Upper lobe of left lung (tissue), 6 donors: ENCODE measurements at places on chromosomes 7 and 10. TPM values are rescaled to one million over a fixed set of nuclear protein-coding genes. Genes with fewer than 3 reads are reported as not detected.

The TAS2R5 gene
- total RNA-seq, result 2.9 TPM

The TNS3 gene
- 127 TPM for total RNA-seq

GRCh38 chr7:14905764-14906163, 3.2 kb upstream of the DGKB start:
- H3K4me1 ChIP-seq, result no peaks in the 10 kb centered on the region
- H3K36me3 ChIP-seq, result no peaks in the 10 kb centered on the region
- no peak for DNase-seq
- H3K4me3 ChIP-seq, result no peak overlapping the region

GRCh38 chr7:40570223-40570622, 435.4 kb downstream of the SUGCT start:
- DNase-seq, result no peak
- no peaks in the 10 kb centered on the region for H3K27me3 ChIP-seq
- no peak overlapping the region for H3K4me3 ChIP-seq
- H3K4me1 ChIP-seq, result no peaks in the 10 kb centered on the region
- H3K36me3 ChIP-seq, result no peaks in the 10 kb centered on the region

DNA sequence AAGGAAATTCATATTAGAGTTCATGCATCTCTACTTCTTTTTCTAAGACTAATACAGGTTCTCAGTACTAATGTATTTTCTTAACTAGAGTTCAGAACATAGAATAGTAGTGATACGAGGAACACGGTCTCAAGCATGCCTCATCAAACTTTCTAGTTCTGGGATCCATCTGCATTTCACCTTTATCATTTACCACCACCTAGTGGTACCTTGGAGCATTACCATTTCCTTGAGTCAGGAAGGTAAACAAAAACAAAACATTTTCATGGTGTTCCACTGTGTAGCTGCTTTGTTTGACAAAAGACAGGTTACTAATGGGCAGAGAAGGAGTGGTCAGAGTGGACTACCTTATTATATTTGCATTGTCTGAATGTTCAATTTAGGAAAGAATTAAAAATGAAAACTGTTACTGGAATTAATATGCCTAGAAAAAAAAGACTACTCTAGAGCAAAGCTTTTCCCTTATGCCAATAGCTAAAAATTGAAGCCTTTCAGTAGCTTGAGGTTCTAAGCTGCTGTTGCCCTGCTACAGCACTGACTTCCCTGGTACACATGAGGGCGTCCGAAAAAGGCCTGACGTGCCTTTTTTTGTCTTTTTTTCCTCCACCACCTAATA, 44.5 kb downstream of the STARD3NL start:
- H3K27ac ChIP-seq, result no peak overlapping the region
- no peak overlapping the region for H3K4me3 ChIP-seq
- H3K36me3 ChIP-seq, result peaks cover 63% of the 10 kb centered on the region
- H3K4me1 ChIP-seq, result peaks cover 8% of the 10 kb centered on the region
- no peaks in the 10 kb centered on the region for H3K27me3 ChIP-seq
- DNase-seq, result no peak

DNA sequence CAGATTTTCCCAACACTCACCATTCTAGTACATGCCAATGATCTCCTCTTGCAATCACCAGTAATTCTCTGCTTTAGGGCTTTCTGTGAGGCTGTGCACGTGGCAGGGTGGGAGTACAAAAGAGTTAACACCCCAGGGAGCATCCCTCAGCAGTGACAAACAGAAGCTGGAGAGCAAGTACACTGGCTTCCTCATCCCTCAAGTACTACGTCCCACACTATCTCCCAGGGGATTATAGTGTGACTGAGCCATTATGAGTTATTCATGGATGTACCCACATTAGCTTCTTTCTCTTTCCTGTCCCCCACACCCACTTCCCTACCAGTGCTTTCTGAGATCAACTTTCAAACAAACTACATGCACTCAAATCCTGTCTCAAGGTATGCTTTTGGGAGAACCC, 1216.5 kb upstream of the AUTS2 start:
- H3K27ac ChIP-seq, result no peak overlapping the region
- no peak overlapping the region for H3K4me3 ChIP-seq
- no peaks in the 10 kb centered on the region for H3K36me3 ChIP-seq
- no peak for DNase-seq
- H3K27me3 ChIP-seq, result no peaks in the 10 kb centered on the region

DNA sequence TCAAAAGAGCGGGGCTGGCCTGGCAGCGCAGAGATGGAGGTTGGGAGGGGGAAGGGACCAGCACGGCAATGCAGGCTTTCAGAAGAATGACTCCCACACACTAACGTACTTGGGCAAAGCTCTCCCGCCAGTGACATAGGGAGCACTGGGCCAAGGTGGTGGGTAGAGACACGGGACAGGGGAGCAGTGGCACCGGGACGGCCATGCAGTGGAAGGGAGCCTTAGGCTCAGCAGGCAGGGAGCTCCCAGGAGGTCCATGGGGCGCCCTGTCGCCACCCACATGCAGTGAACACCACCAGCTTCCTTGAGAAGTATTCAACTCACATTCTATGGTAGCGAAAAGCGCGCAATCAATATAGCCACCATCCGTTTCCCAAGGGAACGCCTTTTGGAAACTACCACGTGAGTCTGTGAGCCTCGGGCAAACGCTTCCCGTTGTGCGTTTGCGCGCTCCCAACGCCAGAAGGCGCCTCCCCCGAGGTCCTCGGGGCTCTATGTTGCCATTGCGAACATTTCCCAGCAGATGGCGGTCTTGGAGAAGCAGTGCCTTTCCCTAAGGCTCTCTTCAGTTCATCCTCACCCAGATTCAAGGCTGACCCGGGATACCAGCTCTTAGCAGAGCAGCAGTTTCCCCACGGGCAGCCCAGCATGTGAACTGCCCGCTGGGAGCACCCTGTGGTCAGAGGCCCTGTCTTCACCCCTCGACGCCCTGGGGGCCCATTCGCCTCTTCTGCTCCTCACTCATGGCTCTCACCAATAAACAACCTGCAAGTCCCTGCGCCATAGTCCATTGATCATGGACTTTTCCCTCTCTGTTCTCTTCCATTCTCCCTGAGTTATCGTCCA, 16.4 kb upstream of the OPALIN start:
- H3K27me3 ChIP-seq, result peaks cover 2% of the 10 kb centered on the region
- no peaks in the 10 kb centered on the region for H3K36me3 ChIP-seq
- peaks cover 5% of the 10 kb centered on the region for H3K4me1 ChIP-seq
- peak; percentile 83 for DNase-seq

- H3K27ac ChIP-seq, result no peak overlapping the region
- H3K4me3 ChIP-seq, result no peak overlapping the region
- H3K27me3 ChIP-seq, result no peaks in the 10 kb centered on the region
- peaks cover 37% of the 10 kb centered on the region for H3K4me1 ChIP-seq
- no peaks in the 10 kb centered on the region for H3K36me3 ChIP-seq
Measured at GRCh38 chr10:97547962-97548361, 24.6 kb upstream of the ANKRD2 start.

DNA sequence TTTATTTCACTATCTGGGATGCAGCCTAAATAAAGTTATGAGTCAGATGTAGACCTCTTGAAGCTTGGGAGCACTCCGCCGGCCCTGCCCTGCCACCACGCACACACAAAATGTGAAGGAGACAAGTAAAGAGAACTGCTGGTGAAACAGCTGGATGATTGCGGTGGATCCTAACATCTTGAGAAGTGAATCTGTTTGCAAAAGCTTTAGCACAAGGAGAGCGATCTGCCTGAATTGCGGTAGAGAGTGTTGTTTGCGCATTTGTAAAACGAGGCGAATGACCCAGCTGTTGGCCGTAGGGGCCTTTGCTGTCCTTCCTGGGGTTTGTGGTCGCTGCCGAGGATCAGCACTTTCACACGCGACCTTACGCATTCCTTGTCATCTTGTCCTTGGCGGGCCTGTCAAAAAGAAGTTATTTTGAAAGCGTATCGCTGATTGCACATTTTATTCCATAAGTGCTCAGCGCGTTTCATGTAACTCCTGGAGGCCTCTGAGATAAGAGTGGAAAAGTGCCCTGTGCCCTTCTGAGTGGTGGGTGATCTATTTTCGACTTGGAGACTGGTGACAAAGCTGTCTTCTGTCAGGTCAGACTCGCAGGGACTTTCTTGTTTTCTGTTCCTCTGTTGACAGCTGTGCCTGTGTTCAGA, 40.8 kb downstream of the RBM20 start:
- no peak overlapping the region for H3K4me3 ChIP-seq
- H3K27me3 ChIP-seq, result no peaks in the 10 kb centered on the region
- H3K36me3 ChIP-seq, result no peaks in the 10 kb centered on the region
- no peak overlapping the region for H3K27ac ChIP-seq
